ENCODE measurements at places on chromosomes 5 and 9.

DNA sequence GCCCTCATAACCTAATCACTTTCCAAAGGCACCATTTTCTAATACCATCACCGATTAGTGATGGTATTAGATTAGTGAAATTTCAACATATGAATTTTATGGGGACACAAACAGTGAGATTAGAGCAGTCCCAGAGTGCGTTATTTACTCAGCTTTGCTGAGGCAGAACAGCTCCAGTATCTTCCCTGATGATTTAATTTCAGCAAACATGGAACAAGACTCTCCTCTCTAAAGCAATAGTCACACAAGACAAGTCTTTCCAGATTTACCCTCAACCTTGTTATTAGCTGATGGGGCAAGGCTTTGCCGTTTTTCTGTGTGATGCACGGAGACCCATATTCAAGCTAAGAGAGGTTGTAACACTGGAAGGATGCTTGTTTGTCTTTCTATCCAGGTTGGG, 333.4 kb downstream of the FBXL7 start:
- DNase-seq: no peak

DNA sequence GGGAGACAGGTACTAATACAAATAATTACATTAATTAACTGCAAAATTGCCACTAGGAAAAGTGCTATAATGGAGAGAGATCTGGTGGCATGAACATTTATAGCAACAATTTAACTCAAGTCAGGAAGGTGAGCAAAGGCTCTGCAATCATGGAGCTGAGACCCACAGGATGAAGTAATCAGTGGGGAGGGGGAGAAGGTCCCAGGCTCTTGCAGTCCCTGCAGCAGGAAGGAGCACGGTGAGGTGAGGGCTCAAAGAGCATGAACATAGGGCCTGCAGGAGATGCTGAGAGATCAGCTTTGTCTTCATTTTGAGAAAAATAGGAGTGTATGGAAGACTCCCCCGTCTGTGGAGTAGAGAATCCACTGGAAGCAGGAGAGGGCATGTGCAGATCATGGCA, 6.5 kb downstream of the PTPN3 start:
- DNase-seq: no peak

DNA sequence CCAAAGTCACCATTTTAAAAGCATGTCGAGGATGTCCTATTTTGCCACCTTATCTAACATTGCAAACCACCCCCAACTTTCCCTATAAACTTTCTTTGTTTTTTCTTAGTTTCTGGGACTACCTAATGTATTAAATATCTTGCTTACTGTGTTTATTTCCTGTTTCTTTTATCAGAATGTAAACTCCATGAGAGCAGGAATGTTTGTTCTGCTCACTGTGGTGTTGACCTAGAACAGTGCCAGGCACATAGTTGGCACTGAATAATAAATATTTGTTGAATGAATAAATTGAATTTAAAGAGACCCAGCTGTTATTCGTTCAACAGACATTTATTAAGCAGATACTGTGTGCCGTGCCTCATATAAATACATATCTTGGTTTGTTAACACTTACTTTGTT, 35.2 kb downstream of the MACIR start:
- DNase-seq: no peak

- no peak for DNase-seq
These were observed 12.6 kb downstream of the CAVIN4 start for GRCh38 chr9:100590481-100590880.

GRCh38 chr5:33576726-33577590, 136.2 kb downstream of the TARS1 start:
- DNase-seq: no peak

- DNase-seq: no peak
These were observed 10.4 kb upstream of the SLC34A1 start for GRCh38 chr5:177373806-177374205.

DNA sequence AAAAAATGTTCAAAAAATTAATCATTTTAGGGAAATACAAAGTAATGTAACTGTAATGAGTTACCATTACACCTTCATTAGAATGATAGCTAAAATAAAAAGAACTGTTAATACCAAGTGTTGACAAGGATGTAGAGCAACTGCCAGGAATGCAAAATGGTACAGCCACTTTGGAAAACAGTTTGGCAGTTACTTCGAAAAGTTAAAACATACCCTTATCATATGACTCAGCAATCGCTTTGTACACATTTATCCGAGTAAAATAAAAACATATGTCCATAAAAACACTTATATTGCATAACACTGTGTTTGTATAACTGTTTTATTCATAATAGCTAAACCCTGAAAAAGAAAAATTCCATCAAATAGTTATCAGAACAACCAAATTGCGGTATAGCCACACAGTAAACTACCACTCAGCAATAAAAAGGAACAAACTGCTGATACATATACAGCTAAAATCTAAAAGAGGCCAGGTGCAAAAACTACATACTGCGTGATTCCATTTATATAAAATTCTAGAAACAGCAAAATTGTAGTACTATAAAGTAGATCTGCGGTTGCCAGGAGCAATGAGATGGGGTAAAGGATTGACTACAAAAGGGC, 61.7 kb downstream of the RFX3 start:
- DNase-seq: no peak

- no peak for DNase-seq
These were observed 56.6 kb downstream of the TEK start for GRCh38 chr9:27165670-27166069.

DNA sequence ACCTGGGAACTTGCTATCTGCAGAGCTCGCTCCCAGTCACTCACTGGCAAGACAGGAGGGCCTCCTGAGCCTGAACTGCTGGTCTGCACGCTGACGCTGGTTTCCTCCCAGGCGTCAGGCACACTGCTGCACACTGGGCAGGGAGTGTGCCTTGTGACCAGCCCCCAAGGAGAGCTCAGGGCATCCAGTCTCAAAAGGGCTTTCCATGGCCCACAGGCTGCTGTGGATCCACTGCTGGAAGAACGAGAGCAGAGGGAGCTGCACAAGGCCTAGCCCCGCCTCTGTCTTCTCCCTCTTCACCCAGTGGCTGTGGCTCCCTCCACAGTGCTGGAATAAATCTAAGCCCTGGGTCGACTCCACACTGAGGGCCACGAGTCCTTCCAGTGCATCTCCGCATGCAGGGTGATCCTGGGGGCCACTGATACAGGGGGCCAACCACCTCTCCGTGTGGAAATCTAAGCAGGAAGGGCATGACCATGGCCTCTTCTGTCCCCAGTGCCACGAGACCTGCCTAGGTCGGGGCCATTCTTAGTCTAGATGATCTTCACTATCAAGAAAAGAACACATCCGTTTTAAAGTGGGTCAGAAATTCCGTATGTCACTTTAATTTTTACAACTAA, 93.6 kb downstream of the CAMSAP1 start:
- DNase-seq: no peak

GRCh38 chr9:84821431-84821830, 151.9 kb downstream of the NTRK2 start:
- DNase-seq: no peak

GRCh38 chr5:109844148-109844547, 154.4 kb downstream of the MAN2A1 start:
- DNase-seq: no peak

DNA sequence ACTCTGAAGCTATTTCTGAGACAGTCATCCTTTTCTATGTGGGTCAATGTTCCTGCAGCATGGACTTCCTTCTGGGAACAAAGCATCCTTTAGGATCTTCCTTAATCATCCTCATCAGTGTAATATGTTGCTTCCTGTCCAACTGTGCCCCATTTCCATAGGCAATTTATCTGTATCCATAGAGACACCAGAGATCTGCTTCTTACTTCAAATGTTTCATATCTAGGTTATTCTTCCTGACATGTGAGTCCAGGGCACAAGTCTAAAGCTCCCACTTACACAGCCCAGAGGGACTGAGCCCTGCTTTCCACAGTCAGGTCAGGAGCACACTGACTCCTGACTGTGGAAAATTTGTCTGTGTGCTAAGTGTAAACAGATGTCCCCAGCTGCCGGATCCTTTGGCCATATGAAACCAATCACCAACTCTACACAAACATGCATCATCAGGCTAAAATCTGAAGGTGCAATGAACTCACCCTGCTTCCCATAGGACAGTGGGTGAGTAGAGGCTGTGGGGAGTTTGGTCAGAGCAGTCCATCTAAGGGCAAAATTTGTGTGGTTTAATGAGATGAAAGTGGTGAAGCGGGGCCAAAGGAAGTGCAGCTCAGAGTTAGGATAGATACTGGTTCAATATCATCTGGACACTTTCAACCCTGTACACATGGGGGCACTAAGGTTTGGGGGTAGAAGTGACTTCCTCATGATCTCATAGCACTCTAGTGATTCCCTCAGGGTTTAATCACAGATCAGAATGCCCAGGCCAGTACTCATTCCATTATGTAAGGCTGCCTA, 85.2 kb upstream of the TNC start:
- DNase-seq: no peak

DNA sequence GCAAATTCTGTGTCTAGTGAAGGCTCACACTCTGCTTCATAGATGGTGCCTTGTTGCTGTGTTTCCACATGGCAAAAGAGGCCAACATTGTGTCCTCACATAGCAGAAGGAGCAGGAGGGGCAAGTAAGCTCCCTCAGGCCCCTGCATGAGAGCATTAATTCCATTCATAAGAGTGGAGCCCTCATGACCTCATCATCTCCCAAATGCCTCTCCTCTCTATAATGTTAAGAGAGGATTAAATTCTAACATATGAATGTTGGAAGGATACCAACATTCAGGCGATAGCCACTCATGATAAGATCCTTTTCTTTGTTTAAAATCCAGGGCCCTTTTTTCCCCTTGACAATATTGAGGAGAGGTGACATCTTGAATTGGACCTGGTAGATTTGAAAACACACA, 35.2 kb upstream of the PAM start:
- no peak for DNase-seq

GRCh38 chr5:54580997-54581811, 63.6 kb downstream of the SNX18 start:
- no peak for DNase-seq

DNA sequence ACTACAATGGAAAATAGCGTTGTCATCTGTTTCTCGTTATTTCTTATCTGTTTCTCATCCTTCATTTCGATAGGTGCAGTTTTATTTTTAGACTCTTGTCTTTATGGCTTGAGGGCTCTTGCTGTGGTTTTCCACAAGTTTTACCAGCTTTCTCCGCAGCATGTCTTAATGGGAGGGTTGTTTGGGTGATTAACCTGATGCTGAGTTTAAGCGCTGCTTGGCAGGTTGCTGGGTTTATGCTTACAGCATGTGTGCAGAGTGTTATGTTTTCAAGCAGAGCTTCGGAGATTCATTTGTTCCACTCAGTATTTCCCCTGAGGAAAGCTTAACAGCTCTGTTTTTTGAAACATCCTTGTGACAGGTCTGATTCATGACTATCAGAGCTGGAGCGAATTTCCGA, 154.0 kb downstream of the SLC12A2 start:
- DNase-seq: no peak

GRCh38 chr5:147396070-147396823, 113.6 kb downstream of the DPYSL3 start:
- DNase-seq: no peak

- no peak for DNase-seq
These were observed 99.3 kb upstream of the NIPBL start for GRCh38 chr5:36777105-36777757.

- no peak for DNase-seq
These were observed 14.5 kb upstream of the TGFBI start for GRCh38 chr5:136014049-136015002.
